ENCODE measurements at places on chromosomes 7 and 10. TPM values are rescaled to one million over a fixed set of nuclear protein-coding genes. Genes with fewer than 3 reads are reported as not detected.

CCL24 gene
- 1.8 TPM for total RNA-seq

GIMAP5 gene
- 15.7 TPM for total RNA-seq

PDE6C gene
- not detected for total RNA-seq

SYT15 gene
- 0.80 TPM for total RNA-seq

DNA sequence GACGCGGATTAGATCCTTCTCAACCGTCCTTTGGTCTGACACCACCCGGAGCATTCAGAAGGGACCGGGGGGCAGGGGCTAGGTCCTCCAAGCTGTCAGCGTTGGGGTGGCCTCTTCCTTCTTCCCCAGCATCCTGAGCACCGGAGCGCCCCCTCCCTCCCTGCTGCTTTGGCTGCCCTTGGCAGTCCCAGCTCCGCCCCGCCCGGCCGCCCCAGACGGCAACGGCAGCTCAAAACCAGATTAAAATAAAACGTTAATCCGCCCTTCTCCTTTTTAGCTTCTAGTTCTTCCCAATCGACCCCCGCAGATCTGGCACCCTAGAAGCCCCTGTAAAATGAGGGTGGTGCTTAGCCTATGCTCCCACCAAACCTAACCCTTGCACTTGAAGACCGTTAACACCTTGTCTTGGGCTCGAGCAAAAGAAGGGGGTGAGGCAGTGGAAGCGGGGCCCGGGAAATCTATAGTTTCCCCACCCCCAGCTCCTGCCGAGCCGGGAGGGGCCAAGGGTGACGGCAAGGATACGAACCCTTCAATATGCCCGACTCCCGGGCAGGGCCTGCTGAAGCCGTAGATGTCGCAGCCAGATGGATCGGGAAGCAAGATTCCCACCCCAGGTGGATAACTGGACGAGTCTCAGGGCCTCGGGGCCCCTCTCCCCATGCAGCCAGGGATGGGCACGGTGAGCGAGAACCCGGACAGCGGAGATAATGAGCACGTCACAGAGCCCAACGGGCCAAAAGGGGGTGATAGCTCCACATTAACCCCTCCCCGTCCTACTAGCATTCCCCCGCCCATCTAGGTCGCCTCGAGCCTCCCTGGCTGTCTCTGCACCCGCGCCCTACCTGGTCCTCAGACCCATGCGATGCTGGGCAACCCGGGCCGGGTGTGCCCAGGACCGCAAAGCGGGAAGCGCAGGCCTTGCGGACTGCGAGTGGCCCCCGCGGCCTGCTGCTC is 169.7 kb downstream of the NRF1 start:
- H3K27ac ChIP-seq, result no peak overlapping the region
- H3K4me3 ChIP-seq, result peak overlapping the region; percentile 58
- H3K27me3 ChIP-seq, result peaks cover 97% of the 10 kb centered on the region
- H3K4me1 ChIP-seq, result peaks cover 48% of the 10 kb centered on the region
- no peak for DNase-seq
- H3K36me3 ChIP-seq, result no peaks in the 10 kb centered on the region

Measured in transverse colon (tissue), 4 donors.